ENCODE measurements at places on chromosomes 3 and 15.

DNA sequence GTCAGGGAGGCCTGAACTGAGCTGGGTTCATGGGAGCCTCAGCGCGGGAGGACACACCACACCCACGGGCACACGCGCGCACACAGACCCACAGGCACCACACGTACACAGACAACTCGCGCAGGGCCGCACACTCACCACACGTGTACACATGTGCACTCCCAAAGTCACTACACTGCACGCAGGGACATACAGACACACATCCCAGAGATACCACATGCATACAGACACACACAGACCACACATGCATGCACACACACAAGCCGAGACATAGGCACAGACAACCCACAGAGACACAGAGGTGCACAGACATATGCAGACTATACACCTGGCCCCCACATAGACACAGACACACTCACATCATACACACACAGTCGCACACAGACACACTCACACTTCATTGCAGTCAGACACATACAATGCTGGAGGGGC is 1.1 kb upstream of the MGLL start:
- no peak for DNase-seq

GRCh38 chr3:59978979-59979378 is 929.2 kb upstream of the CFAP20DC start:
- peak; percentile 21 for DNase-seq

DNA sequence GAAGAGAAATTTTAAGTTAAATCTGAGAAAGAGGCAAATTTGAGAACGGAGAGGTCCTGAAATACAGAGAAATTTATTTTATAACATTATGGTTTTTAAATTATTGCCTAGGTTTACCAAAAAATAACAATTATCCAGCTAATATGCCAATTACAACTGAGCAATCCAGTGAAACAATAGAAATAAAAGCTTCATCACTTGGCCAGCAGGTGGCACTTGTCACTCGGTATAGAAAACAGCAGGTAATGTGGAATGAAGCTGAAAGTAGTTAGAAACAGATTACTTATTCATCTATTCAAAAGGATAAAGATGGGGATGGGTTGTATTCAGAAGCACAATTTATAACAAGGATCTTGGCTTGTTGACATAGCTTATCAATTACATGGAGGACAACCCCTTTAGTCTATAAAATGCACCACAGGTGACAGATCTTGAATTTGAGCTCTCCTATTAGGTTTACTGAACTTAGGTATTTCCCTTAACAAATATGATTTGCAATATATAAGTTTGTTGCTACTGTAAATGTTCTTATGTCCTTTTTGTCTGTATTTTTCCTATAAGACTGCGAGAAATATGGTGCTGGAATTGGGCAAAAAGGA is 70.1 kb upstream of the GUCA1C start:
- peak; percentile 2 for DNase-seq

- no peak for DNase-seq
Observed at GRCh38 chr3:158100681-158101080, 5.5 kb downstream of the SHOX2 start.

GRCh38 chr15:95988574-95988887 is 342.0 kb upstream of the NR2F2 start:
- no peak for DNase-seq

DNA sequence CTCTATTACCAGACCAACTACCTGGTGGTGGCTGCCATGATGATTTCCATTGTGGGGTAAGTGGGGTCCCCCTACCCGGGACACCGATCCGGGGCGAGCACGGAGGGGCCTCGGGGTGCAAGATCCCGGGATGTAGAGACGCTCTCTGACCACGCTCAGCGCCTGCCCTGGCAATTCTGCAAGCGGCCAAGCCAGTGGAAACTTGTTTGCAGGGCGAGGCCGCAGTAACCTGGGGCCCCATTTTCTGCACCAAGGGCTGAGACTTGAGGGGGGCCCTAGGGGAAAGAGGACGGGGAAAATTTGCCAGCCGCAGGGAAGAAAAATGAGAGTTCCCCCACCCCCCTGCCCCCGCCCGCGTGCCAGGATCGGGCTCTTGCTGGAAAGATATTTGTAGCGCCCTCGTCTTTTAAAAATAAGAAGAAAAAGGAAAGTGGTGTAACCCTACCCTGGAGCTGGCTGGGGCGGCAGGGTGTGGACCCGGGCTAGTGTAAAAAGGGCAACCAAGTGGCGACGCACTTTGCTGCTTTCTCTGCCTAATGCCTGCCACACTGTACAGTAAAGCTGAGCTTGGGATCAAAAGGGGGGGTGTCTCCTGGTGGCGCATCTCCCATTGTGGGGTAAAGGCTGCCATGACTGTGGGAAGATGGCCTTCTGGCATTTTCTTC is 563 bp downstream of the ARL6IP5 start:
- no peak for DNase-seq

DNA sequence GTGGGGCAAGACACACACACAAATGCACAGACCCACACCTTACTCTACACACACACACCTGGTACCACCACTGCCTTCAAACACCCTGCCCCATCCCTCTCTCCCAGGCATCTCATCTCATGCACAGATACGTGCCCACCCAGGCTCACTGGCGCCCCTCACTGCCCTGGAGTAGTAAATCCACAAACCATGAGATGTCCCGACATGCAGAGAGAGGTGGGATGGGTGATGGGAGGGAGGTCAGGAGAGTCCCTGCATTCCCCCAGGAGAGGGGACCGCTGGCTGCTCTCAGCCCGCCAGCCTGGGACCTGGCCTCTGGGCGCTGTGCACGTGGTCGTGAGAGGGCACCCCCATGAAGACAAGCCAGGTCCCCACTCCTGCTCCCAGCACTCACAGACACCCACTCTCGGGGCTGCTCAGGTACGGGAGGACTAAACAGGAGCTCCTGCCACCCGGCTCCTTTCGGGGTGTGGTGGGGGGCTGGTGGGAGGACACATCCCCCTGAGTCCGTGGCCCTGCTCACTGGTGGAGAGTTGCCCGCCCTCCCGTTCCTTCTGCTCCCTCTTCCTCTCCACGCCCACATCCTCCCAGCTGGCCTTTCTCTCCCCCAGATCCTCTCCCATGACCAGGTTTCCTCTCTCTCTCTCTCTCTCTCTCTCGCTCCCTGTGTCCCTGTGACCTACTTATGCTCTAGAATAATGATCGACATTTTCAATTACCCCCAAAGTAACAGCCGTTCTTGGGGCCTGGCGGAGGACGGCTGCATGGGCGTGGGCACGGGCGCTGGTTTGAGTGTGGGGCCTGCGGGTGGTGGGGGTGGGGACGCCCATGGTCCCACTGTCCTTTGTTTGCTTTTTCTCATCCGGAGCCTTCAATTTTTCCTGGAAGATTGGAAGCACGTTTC is 18.9 kb upstream of the CSPG4 start:
- no peak for DNase-seq

GRCh38 chr15:92608866-92609700 is 46.5 kb downstream of the FAM174B start:
- no peak for DNase-seq

DNA sequence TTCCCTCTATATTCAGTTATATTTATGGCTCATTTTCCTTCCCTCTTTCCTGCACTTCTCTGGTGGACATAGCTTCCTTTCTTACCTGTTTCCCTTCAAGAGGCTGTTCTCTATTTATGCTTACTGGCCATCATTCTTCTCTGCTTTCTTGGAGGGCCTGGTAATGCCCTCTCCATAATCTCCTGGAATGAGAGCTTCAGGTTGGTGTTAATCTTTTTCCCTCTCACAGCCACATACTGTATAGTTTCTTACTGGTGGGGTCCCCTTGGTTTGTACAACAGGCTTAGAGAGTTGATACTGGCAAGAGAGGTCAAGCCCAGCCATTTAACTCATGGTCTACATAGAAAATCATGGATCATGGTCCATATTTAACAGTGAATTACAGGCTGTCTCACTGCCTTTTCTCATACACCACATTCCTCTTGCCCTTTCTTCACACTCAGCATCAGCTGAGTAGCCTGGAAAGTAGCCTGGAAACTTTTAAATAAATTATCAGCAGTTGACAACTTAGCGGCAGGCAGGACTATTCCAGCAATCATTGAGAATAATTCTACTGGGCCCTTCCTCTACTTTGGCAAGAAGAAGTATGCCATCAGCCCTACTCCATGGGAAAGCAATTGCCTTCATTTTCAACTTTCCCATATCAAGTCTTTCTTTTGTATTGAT is 38.0 kb upstream of the DPH6 start:
- DNase-seq: no peak

- no peak for DNase-seq
Observed at GRCh38 chr15:81337713-81338157, 13.8 kb upstream of the STARD5 start.

DNA sequence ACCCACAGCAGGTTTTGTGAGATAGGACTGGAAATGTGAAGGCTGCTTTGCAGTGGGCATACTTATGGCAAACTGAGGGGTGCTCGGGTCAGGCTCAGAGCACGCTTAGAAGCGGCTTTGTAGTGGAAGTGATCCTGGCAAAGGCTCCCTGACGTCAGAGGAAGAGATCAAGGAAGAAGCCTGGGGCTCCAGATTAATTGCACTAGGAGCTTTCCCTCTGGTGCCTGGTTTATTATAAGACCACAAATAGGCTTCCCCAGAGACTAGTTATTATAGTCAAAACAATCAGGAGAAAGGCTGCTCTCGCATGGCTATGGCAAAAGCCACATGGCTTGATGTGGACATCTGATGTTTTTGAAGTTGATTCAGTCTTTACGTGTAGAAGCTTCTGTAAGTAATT is 515.1 kb downstream of the GABRG3 start:
- DNase-seq: no peak

DNA sequence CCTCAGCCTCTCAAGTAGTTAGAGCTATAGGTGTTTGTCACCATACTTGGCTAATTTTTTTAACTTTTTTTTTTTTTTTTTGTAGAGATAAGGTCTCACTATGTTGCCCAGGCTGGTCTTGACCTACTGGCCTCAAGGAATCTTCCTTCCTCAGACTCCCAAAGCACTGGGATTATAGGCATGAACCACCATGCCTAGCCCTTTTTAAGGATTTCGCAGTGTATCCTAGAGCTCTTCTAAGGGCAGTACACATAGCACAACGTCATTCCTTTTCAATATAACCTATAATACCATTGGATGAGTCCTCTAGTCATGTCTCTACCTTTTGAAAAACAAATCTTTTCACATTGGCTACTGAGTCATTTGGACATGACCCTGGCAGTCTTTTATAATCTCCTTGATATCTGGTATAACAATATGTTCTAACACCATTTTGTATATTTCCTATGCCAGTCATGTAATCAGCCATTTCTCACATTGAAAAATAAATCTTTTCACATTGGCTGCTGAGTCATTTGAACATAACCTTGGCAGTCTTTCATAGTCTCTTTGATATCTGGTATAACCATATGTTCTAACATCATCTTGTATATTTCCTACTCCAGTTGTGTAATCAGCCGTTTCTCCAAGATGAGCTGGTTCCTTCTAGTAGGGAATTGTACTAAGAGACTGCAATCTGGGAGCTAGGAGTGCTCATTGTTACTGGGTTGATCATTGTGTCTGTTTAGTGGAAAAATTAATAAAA is 944.7 kb downstream of the MCTP2 start:
- DNase-seq: no peak

DNA sequence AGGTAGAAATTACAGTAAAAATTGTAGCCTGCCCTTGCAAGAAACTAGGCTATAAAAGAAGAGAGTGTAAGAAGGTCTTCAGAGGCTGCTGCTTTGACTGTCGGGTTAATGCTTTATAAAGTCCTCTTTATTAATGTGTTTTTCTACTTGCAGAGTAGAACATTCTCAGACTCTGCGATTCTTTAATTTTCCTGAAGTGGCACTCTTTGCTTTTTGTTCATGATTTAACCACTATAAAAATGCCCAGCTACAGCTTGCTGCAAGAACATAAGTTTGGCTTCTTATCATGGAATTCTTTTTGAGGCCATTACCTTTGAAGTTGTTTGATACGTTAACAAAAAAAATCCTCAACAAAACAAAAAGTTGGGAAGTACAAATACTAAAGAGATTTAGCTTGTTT is 33.8 kb downstream of the MFSD1 start:
- no peak for DNase-seq

DNA sequence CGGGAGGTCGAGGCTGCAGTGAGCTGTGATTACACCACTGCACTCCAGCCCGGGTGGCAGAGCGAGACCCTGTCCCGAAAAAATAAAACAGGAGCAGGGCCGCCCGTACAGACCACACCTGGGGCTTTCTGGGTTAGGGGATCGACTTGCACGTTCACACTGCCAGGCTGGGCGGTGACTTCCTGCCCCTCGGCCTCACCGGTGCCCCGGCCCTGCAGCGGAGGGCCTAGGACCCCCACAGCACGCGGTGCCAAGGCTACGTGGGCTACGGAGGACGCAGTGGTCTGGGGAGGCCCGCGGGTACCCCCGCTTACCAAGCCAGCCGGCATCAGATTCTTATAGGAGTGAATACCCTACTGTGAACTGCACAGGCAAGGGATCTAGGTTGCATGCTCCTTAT is 11.6 kb upstream of the TTC14 start:
- DNase-seq: no peak

GRCh38 chr15:75107908-75108838 is 84.8 kb downstream of the PPCDC start:
- peak; percentile 52 for DNase-seq

GRCh38 chr3:152969557-152970300 is 134.8 kb downstream of the P2RY1 start:
- DNase-seq: no peak

DNA sequence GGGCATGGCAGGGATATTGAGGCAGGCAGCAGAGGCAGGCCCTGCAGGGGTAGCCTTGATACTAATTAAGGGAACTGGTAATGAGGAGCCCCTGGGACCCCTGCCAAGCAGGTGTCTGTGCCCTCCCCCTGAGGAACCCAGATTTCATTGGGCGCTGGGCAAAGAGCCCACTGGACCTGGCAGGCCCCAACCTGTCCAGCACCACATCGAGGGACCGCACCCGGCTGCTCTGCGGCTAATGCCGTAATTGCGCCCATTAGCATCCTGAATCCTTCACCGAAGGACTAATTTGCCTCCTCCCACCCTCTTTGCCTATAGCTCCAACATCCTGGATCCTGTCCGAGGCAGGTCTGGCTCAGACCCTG is 13.7 kb upstream of the SEMA3B start:
- no peak for DNase-seq

- DNase-seq: no peak
Observed at GRCh38 chr3:134594331-134594741, 56.5 kb downstream of the KY start.

DNA sequence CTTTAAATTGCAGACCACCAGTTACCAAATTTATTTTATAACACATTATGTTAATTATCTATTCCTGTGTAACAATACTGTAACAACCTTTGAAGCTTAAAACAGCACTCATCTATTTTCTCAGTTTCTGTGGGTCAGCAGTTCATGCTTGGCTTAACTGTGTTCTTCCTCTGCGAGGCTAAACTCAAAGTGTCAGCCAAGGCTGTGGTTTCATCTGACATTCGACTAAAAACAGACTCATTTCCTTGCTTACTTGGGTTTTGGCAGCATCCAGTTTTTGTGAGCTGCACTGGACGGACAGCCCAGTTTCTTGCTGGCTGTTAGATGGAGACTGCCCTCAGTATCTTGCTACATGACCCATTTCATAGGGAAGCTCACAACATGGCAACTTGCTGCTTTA is 247.3 kb upstream of the KCNH8 start:
- no peak for DNase-seq

DNA sequence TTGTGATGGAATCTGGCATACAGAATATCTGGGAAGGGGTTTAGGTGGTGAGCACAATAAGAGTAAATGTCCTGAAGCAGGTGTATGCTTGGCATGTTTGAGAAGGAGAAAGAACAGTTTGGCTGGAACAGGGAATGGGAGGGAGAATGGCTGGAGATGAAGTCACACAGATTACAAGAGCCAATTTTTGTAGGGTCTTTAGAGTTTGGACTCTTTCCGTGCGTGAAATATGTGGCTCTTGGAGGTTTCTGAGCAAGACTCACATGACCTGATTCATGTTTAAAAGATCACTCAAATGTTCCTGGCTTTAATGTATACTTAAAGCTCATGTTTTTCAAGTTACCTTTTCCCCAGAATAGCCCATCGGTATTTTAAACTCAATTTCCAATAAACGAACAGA is 32.8 kb downstream of the SPRED1 start:
- DNase-seq: no peak
